GM10248 (cell line): ENCODE measurements at places on chromosomes 7 and 10.
A peak's percentile ranks its signal among the peaks of the same experiment; 100 is the strongest.

- no peak for DNase-seq
Observed at GRCh38 chr7:103396471-103396870, 49.0 kb downstream of the PSMC2 start.

- no peak for DNase-seq
Observed at GRCh38 chr7:47392241-47392759, 189.6 kb downstream of the TNS3 start.

- peak; percentile 63 for DNase-seq
Observed at GRCh38 chr10:79444199-79445119, 965 bp downstream of the ZCCHC24 start.

GRCh38 chr7:84506151-84506550 is 311.6 kb upstream of the SEMA3A start:
- DNase-seq, result no peak

GRCh38 chr10:89158446-89158845 is 48.7 kb downstream of the CH25H start:
- no peak for DNase-seq

GRCh38 chr7:18179093-18179492 is 151.4 kb upstream of the PRPS1L1 start:
- no peak for DNase-seq

GRCh38 chr7:142771353-142771723 is 568 bp downstream of the PRSS2 start:
- no peak for DNase-seq

- no peak for DNase-seq
Observed at GRCh38 chr7:45718464-45719330, 144.5 kb downstream of the ADCY1 start.

DNA sequence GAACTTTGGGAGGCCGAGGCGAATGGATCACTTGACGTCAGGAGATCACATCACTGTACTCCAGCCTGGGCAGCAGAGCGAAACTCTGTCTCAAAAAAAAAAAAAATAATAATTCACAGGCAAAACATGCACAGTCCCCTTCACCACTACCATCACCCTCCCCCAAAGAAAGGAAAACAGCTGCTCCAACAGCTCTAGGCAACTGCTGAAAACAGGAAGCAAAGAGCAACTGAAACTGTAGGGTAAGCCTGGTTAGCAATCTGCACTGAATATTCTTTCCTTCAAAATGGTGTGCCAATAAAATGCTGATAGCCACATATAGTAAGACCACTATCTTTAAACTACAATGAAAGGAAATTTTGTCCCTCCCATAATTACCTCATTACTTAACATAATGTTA is 11.8 kb downstream of the NT5C2 start:
- DNase-seq, result peak; percentile 37

GRCh38 chr7:83677180-83677866 is 28.4 kb upstream of the SEMA3E start:
- DNase-seq, result no peak

DNA sequence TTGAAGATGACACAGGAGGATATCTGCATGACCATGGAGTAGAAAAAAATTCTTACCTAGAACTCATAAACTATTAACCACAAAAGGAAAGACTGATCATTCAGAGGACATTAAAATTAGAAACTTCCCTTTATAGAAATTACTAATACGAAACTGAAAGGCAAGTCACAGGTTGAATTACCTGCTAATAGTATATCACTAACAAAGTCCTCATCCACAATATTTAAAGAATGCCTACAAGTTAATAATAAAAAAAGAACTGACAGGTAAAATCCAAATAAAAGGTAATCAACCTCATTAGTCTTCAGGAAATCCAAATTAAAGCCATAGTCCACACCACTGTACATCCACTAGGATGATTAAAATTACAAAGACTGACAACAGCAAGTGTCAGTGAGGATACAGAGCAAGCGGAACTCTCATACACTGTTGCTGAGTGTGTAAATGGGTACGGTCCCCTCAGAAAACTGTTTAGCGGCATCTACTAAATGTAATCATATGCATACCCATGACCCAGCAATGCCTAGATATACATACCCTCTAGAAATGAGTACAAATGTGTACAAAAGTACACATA is 71.2 kb downstream of the ARHGAP21 start:
- peak; percentile 48 for DNase-seq

GRCh38 chr7:99709838-99710578 is 25.0 kb downstream of the CYP3A7 start:
- DNase-seq, result no peak

- DNase-seq, result no peak
Observed at GRCh38 chr10:3770611-3771110, 14.3 kb downstream of the KLF6 start.

DNA sequence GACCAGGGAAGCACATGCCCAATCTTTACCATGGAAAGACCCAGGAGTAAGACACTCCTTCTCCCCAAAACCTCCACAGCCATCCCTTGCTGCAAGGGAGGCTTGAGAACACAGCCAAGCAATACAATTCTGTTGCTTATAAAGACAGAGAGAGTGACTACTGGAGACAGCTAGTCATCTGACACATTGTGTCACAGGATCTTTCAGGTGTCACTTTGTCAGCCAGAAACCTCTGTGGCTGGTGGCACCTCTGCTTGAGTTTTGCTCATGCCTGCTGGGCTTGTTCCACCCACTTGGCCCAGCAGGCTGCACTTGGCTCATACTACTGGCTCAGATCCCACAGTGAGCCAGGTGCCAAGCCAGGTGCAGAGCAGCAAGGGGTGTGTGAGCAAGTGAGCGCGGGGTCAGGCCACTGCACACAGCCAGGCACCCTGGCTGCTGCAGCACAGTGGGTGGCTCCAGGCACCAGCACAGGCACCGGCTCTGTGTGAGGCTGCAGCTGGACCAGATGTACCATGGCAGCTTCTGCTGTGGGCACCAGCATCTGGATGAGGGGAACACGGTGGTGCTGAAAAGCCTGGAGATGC is 12.4 kb upstream of the PRLHR start:
- no peak for DNase-seq

DNA sequence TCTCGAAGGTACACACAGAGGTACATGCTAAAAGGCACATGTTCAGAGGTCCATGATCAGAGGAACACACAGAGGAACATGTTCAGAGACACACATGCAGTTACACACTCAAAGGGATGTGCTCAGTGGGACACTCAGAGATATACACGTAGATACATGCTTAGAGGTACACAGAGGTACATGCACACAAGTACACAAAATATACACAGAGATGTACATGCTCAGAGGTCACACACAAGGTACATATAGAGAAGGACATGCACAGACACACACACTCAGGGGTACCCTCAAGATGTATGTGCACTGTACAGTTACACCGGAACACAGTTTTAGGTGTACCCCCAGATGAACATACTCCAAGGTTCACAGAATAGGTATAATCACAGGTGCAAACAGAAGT is 18.8 kb downstream of the NPC1L1 start:
- no peak for DNase-seq

DNA sequence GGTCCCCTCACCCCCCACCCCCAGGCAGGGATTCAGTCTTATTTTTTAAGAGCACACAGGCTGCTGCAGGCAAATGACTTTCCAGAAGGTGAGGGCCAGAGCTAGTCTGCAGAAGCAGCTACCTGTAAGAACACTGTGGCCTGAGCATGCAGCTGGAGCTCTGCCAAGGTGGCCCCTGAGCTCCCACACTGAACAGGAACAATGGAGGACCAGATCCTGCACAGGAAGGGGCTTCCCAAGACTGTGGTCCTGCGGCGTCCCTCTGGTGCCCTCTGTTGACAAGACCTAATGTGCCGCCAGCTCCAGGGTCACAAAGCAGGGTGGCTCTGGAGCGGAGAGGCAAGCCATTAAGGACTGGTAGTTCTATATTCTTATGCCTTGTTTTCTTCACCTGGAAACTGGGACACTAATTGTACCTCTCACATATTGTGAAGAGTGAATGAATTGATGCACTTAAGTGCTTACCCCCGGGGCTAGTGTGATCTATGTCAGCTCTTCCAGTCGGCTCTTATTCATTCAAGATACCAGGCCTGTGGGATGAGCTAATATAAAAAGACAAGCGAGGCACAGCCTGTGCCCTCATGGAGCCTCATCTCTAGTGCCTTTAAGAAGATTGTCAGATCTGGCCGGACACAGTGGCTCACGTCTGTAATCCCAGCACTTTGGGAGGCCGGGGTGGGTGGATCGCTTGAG is 8.0 kb upstream of the BEND7 start:
- DNase-seq, result peak; percentile 62

- no peak for DNase-seq
Observed at GRCh38 chr10:133212853-133213494, 17.0 kb upstream of the UTF1 start.

DNA sequence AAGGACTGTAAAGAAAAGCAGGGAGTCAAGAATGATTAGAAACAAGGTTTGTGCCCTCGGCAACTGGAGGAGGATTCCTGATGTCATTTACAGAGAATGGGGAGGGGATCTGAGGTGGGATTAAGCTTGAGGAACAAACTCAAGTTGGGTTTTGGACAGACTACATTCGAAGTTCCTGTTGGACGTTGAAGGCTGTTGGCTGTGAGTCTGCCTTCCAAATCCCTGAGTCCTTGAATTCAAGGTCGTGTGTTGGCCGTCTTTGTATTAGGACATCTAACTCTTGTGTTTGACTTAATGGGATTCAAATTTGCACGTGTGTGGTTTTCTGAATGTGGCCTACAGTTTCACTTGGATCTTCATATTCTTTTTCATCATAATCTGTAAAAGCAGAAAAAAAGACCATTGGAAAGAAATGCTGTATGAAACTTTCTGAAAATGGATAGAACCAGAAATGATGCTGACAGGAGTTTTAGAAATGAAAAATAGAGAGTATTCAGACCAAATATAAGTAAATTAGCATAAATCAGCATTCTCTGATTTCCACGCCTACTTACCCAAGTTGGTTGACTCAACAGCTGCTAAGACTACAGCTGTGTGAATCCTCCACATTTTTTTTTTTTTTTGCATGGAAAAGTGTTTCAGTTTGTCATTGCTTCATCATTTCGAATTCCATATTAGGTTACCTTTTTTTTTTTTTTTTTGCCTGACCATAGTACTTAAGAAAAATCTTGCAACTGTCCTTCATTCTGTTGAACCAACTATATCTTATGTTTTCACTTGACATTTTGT is 94.8 kb downstream of the KIAA1217 start:
- DNase-seq, result no peak

DNA sequence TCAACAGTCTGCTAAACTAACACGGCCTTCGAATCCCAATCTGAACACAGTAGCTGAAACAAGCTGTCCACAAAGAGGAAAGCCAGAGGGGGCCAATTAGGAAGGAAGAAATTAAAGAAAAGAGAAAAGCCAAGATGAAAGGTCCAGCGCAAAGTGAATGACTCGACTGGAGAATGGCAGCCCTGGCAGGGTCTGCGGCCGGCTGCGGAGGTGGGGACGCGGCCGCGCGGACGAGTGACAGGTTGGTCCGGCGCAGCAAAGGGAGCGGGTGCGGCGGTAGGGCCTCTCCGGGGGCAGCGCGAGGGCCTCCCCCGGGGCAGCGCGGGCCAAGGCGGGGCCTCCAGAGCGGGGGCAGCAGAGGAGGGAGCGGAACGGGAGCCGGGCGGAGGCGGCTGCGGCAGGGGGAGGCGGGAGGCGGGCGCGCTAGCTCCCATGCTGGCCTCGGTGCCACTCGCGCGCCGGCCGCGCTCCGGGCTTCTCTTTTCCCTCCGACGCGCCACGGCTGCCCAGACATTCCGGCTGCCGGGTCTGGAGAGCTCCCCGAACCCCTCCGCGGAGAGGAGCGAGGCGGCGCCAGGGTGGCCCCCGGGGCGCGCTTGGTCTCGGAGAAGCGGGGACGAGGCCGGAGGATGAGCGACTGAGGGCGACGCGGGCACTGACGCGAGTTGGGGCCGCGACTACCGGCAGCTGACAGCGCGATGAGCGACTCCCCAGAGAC is at the start of gene VWC2:
Gene VWC2, plus strand, starts transcription at position 421 of the 718 bp plus-strand sequence. CDS start 1,798 bp downstream, outside the sequence.
- DNase-seq, result peak; percentile 34

DNA sequence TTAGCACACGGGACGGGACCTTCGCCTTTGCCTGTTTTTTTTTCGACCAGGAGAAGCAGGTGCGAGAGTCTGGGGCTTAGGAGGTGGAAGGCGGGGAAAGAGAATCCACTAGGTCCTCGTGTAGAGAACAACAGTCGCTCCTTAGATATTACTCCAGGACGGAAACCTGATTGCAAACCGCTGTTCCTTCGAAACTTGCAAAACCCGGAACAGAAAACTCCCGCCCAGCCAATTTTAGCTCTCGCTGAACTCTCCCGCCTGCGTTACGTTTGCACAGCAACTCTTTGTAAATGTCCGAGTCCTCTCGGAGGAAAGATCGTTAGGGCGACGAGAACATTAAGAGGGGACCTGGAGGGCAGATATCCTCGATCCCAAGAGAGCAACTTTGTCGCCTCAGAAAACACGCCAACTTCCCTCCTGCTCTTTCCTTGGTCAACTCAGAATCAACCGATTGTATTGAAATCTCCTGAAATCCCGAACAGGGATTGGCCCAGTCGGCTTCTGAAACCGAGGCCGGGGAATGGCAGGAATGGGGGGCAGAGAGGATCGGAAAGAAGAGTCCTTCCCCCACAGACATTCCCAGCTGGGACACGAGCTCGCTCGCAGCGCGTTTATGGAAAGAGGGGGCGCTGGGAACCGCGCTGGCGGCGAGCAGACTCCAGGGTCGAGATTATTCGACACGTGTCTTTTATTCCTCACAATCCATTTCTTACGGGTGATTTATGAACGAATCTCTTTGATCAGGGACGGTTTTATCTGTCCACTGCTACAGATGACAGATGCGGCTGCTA is 9.9 kb downstream of the TWIST1 start:
- DNase-seq, result no peak

DNA sequence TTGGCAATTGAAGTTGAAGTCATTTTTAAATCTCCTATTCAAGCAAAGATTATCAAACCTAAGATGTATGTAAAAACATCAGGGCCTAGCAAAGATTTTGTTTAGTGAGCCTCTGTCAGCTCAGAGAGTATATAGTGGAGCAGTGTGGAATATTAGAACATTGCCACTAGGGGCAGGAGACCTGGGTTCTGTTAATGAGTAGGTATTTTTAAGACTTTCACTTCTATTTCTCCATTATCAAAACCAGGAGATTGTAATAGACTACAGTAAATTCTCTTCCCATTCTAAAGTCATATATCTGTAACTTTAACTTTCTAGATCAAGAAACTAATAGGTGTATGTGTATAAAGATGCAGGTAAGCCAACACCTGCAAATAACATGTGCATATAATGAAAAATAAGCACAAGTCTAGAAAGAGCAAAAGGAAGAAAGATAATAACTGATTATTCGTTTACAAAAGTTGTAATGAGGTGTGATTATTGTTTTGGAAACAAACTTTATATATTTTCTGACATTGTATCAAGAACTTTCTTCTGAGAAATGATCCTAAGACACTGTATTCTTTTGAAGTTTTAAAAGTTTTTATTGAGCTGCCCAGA is 64.4 kb downstream of the KCND2 start:
- DNase-seq, result peak; percentile 32

- DNase-seq, result no peak
Observed at GRCh38 chr7:68433462-68434070, 1164.7 kb upstream of the AUTS2 start.

GRCh38 chr7:112444505-112444904 is 5.8 kb upstream of the IFRD1 start:
- DNase-seq, result no peak

GRCh38 chr7:23220690-23221305 is 25.8 kb upstream of the GPNMB start:
- no peak for DNase-seq

- DNase-seq, result no peak
Observed at GRCh38 chr10:131676800-131677421, 223.9 kb upstream of the PPP2R2D start.
